ENCODE measurements at places on chromosomes 12 and 14.
A peak's percentile ranks its signal among the peaks of the same experiment; 100 is the strongest.

GRCh38 chr12:12334367-12335040, 15.5 kb downstream of the MANSC1 start:
- peaks cover 44% of the 10 kb centered on the region for H3K4me1 ChIP-seq
- no peak overlapping the region for H3K4me3 ChIP-seq
- H3K27me3 ChIP-seq: no peaks in the 10 kb centered on the region

DNA sequence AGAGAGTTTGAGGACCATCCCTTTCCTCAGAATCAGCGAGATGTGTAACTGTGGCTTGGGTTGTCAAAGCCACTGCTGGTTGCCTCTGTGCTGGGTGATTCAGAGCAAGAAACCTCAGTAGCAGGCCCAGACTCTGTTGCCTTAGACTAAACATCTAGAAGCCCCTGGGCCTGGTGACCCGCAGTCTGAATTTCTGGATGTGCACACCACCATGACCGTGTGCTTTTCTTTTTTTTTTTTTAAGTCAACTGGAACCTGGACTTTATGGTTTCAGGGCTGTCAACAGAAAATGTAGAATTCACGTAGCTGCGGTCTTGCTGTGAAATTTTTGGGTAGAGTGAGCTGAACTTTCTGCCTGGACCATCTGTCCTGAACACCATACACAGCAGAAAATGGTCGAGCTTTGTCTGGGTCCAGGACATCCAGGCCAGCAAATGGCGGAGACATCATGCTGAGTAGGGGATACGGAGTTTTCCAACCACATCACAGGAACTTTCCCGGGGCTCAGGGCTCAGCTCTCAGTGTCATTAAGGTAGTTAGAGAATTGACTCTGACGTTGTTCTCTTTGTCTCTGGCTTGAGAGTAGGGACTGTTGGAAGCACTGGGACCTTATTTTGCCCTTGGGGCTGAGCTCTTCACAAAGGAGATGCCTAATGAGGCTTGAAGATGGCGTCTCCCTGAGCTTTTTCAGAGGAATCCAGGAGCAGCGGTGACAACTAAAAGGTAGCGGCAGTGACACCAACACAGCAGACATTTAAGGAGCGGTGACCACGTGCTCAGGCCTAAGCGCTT, 23.0 kb upstream of the BATF start:
- no peak for DNase-seq
- H3K4me3 ChIP-seq: peak overlapping the region; percentile 27
- peaks cover 42% of the 10 kb centered on the region for H3K4me1 ChIP-seq
- H3K27me3 ChIP-seq: no peaks in the 10 kb centered on the region
- peak overlapping the region; percentile 79 for H3K27ac ChIP-seq

- no peak overlapping the region for H3K4me3 ChIP-seq
- no peaks in the 10 kb centered on the region for H3K36me3 ChIP-seq
- H3K4me1 ChIP-seq: no peaks in the 10 kb centered on the region
- peaks cover 12% of the 10 kb centered on the region for H3K27me3 ChIP-seq
- no peak for DNase-seq
- no peak overlapping the region for H3K27ac ChIP-seq
These were observed 92.5 kb upstream of the EIF5 start for GRCh38 chr14:103241531-103241930.

DNA sequence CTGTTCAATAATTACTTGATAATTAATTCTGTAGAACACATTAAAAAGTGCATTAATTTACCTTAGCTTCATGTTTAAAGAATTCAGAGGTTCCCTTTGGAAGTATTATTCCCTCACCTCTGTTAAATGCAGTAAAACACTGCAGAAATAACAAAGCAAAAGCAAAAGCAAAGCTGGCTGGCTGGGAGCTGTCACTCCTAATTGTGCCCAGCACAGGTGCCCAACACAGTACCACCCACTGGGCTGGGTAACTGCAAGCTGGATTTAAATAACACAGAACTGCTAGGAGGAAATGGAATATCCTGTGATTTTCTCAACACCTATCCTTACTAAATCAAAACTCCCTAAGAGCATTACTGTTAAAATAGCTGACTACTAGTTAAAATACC, 72.6 kb downstream of the SLC2A13 start:
- H3K27me3 ChIP-seq: peaks cover 2% of the 10 kb centered on the region
- no peaks in the 10 kb centered on the region for H3K36me3 ChIP-seq
- H3K4me3 ChIP-seq: no peak overlapping the region
- DNase-seq: no peak
- no peaks in the 10 kb centered on the region for H3K4me1 ChIP-seq

- peaks cover 2% of the 10 kb centered on the region for H3K36me3 ChIP-seq
- H3K27me3 ChIP-seq: peaks cover 35% of the 10 kb centered on the region
- DNase-seq: no peak
These were observed 11.7 kb upstream of the RIPK3 start for GRCh38 chr14:24351517-24351916.

GRCh38 chr12:113094738-113095137, 38.2 kb downstream of the DTX1 start:
- no peak overlapping the region for H3K4me3 ChIP-seq
- H3K4me1 ChIP-seq: peaks cover 4% of the 10 kb centered on the region
- no peak overlapping the region for H3K27ac ChIP-seq
- H3K27me3 ChIP-seq: no peaks in the 10 kb centered on the region

DNA sequence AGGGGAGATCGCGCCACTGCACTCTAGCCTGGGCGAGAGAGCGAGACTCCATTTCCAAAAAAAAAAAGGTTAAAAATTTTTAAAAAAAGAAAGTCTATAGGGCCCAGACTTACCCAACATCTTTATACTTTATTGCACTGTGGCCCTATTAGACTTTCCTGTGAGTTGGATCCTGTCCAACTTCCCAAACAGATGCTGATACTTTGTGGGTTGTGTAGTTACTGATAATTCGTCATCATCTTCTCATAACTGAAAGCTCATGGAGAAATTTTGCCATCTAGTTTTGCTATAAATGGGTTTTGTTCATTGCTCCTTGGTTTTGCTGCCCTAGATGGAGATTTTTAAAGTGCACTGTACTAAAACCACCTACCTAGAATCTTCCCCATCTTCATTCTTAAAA, 31.1 kb downstream of the APOBEC1 start:
- H3K27ac ChIP-seq: no peak overlapping the region
- H3K27me3 ChIP-seq: peaks cover 11% of the 10 kb centered on the region

DNA sequence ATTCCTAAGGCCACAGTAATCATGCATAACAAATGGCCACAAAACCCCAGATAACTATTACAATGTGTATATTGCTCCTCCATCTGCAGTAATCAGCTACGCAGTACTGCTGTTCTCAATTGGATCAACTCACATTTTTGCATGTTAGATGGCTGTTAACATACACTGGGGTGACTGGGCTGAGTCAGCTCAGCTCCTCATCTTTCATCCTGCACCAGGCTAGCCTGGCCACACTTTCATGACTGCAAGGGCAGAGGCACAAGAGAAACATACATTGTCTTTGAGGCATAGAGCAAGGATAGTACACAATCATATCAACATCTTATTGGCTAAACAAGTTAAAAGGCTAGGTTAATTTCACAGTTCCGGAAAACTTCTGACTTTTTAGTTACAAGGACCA, 306.6 kb downstream of the SLC6A15 start:
- H3K4me3 ChIP-seq: no peak overlapping the region
- H3K36me3 ChIP-seq: no peaks in the 10 kb centered on the region
- no peaks in the 10 kb centered on the region for H3K27me3 ChIP-seq
- DNase-seq: no peak

- H3K4me3 ChIP-seq: no peak overlapping the region
- H3K4me1 ChIP-seq: no peaks in the 10 kb centered on the region
- no peak for DNase-seq
- no peaks in the 10 kb centered on the region for H3K36me3 ChIP-seq
- H3K27me3 ChIP-seq: no peaks in the 10 kb centered on the region
These were observed 49.8 kb downstream of the CCDC85C start for GRCh38 chr14:99554184-99554583.

GRCh38 chr14:59268858-59269257, 80.4 kb downstream of the DAAM1 start:
- H3K27ac ChIP-seq: no peak overlapping the region
- peaks cover 23% of the 10 kb centered on the region for H3K4me1 ChIP-seq
- H3K36me3 ChIP-seq: peaks cover 13% of the 10 kb centered on the region
- no peak for DNase-seq
- H3K27me3 ChIP-seq: no peaks in the 10 kb centered on the region

DNA sequence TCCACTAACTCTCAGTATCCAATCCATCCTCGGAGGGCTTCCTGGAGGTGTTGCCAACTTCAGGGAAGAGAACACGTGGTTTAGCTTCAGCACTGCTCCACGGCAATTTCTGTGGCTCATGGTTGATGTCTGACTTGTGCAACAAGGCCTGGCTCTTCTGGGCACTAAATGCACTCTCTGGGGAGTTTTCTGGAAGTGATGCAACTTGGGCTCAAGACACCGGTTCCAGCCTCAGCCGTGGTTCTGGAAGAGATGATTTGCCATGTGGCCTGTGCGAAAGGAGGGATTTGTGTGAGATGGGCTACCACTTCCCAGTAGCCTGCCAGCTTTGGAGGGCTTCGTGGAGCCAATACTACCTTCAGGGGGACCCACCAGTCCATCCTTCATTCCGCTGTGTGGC, 118.6 kb upstream of the RTL1 start:
- no peak for DNase-seq
- peaks cover 4% of the 10 kb centered on the region for H3K27me3 ChIP-seq
- no peaks in the 10 kb centered on the region for H3K36me3 ChIP-seq
- no peak overlapping the region for H3K27ac ChIP-seq

DNA sequence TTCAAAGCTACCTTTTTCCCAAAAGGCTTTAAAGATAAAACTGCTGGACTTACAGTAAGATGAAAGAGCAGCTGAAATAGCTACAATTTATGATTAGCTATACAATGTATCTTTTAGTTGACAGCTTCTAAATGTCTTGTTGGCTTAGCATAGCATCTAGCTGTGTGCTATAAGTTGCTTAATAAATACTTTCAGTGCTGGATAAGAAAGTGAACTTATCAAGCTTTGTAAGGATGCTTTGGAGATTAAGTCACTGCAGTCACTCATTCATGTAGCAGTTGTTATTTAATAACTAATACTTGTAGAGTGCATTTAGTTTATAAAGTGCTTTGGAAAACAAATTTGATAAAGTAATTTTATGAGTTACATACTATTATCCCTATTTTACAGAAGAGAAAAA, 14.6 kb downstream of the CFAP54 start:
- H3K4me1 ChIP-seq: peaks cover 41% of the 10 kb centered on the region
- peaks cover 3% of the 10 kb centered on the region for H3K36me3 ChIP-seq
- H3K4me3 ChIP-seq: no peak overlapping the region
- peaks cover 4% of the 10 kb centered on the region for H3K27me3 ChIP-seq
- DNase-seq: no peak
- no peak overlapping the region for H3K27ac ChIP-seq

GRCh38 chr12:121849665-121850064, 9.0 kb downstream of the HPD start:
- no peak for DNase-seq
- no peaks in the 10 kb centered on the region for H3K27me3 ChIP-seq
- no peak overlapping the region for H3K27ac ChIP-seq
- H3K36me3 ChIP-seq: no peaks in the 10 kb centered on the region
- no peak overlapping the region for H3K4me3 ChIP-seq
- no peaks in the 10 kb centered on the region for H3K4me1 ChIP-seq

- no peak overlapping the region for H3K4me3 ChIP-seq
- no peaks in the 10 kb centered on the region for H3K36me3 ChIP-seq
- DNase-seq: no peak
- H3K27ac ChIP-seq: no peak overlapping the region
- no peaks in the 10 kb centered on the region for H3K4me1 ChIP-seq
These were observed 34.6 kb upstream of the NID2 start for GRCh38 chr14:52103416-52103815.

- no peaks in the 10 kb centered on the region for H3K4me1 ChIP-seq
- DNase-seq: no peak
- H3K27me3 ChIP-seq: no peaks in the 10 kb centered on the region
- H3K27ac ChIP-seq: no peak overlapping the region
- H3K36me3 ChIP-seq: no peaks in the 10 kb centered on the region
These were observed 48.8 kb downstream of the STXBP6 start for GRCh38 chr14:25001156-25001555.

GRCh38 chr12:117352206-117352605, 9.2 kb downstream of the NOS1 start:
- no peaks in the 10 kb centered on the region for H3K36me3 ChIP-seq
- H3K4me1 ChIP-seq: no peaks in the 10 kb centered on the region
- no peak for DNase-seq
- H3K27ac ChIP-seq: no peak overlapping the region
- peaks cover 5% of the 10 kb centered on the region for H3K27me3 ChIP-seq
- no peak overlapping the region for H3K4me3 ChIP-seq

- H3K27ac ChIP-seq: no peak overlapping the region
- no peaks in the 10 kb centered on the region for H3K27me3 ChIP-seq
- H3K4me1 ChIP-seq: no peaks in the 10 kb centered on the region
- H3K4me3 ChIP-seq: no peak overlapping the region
- no peak for DNase-seq
These were observed 90.5 kb downstream of the GALNT9 start for GRCh38 chr12:132238884-132239283.

DNA sequence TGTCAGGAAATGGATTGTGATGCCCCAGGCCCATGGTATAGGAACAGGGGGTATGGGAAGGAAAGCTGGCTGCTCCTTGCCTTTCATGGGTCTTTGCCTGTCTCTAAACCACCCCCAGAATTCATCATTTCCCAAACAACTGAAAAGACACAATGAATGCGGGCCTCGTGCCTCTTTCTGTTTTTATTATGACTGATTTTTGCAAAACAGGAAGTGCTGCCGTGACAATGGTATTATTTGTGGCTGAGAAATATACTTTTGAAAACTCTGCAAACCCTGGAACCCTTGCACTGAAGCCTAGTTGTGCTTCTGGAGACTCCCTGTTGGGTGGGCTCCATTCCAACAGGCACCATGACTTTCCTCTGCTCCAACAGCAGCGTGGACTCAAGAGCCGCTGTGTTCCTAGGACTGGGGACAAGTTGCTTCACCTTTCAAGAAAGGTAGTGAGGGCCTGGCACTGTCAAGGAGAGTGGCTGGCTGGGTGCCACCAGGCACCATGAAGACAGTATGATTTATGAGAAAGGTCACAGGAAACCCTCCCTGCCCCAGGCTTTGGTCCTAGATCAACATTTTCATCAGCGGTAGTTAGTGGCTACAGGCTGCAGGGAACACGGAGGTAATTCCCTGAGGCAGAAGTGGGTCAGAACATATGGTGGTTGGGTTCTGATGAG, 4.8 kb upstream of the DGLUCY start:
- peak; percentile 23 for DNase-seq
- H3K27me3 ChIP-seq: no peaks in the 10 kb centered on the region
- H3K27ac ChIP-seq: peak overlapping the region; percentile 93
- peak overlapping the region; percentile 55 for H3K4me3 ChIP-seq

- no peak overlapping the region for H3K4me3 ChIP-seq
- no peak overlapping the region for H3K27ac ChIP-seq
- no peaks in the 10 kb centered on the region for H3K4me1 ChIP-seq
- no peaks in the 10 kb centered on the region for H3K36me3 ChIP-seq
These were observed 739.7 kb downstream of the SLC6A15 start for GRCh38 chr12:84172823-84173424.
